Amniotic stem cell (primary cell): ENCODE measurements at places on chromosomes 3 and 15.

- DNase-seq, result no peak
Observed at GRCh38 chr3:126542340-126543241, 16.1 kb downstream of the C3orf22 start.

GRCh38 chr3:50625231-50626182, 8.6 kb downstream of the MAPKAPK3 start:
- no peak for DNase-seq

DNA sequence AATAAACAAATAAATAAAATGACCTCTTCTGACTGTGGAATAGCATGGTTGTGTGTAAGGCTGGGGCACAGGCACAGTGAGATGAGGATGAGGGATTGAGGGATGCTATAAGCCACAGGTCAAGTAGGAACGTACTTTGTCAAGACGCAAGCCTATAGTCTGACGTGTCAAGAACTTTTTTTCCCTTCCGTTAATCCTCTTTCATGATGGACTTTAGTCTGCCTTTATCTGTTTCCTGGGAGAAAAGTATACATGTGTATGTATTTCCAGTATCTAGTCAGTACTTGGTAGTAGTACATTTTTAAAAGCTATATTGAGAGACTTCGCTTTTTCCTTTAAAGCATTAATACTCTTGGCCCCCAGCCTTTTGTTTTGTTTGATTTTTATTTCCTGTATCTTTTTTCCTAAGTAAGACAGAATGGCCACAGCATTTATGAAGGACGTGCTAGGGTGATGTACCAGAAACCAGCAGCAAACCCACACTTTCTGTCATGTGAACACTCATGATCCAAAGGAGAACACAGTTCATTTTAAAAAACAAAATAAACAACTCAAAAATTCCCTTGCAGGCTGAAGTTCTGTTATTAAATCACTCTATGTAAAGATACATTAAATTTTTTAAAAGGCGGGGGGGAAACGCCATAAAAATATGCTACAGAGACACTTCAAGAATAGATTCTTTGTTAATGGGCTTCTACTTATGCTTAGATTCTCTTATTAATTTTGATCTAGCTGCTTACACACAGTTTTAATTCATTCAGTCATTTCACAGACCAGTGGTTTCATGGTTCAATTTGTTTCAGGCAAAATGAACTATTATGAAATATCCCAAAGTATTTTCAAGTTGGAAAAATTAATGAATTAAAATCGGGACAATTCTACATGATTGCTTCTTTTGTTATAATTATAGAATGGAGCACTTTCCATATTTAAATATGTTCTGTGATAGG, 114.7 kb downstream of the SNRK start:
- DNase-seq, result no peak

GRCh38 chr3:112973325-112974177, 1.4 kb downstream of the CD200R1 start:
- no peak for DNase-seq

- no peak for DNase-seq
Observed at GRCh38 chr15:35465783-35466182, 80.2 kb downstream of the DPH6 start.

DNA sequence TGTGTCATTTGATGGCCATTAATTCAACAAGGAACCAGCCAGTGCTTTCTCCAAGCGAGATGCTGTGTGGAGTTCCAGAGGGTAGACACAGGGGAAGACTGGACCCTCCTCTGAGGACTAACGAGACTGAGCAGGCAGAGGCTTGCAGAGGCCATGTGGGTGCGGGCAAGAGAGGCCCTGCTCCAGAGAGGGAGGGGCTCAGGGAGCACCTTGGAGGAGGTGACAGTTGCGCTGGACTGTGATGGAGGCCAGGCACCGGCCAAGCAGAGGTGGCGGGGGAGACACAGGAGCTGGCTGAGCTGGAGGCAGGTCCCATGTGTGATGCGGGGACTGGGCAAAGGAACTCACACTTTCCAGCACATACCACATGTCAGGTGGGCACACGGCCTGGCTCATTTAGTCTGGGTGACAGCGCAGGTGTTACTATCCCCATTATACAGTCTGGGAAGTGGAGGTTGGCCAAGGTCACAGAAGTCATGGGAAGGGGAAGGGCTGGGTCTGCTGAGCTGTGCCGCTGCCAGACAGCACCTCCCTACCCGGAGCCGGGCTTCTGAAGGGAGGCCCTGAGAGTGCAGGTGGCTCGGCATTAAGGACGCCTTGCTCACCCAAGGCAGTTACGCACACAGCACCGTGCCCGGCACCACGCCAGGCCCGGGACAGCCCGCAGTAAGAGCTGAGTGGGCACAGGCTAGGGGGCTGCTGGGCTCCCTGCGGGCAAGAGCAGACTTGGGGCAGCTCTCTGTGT, 3.7 kb downstream of the MELTF start:
- DNase-seq, result no peak

- no peak for DNase-seq
Observed at GRCh38 chr3:126711121-126711760, 7.2 kb downstream of the CHCHD6 start.

- DNase-seq, result peak; percentile 26
Observed at GRCh38 chr3:169661361-169662131, 2.0 kb downstream of the MECOM start.

DNA sequence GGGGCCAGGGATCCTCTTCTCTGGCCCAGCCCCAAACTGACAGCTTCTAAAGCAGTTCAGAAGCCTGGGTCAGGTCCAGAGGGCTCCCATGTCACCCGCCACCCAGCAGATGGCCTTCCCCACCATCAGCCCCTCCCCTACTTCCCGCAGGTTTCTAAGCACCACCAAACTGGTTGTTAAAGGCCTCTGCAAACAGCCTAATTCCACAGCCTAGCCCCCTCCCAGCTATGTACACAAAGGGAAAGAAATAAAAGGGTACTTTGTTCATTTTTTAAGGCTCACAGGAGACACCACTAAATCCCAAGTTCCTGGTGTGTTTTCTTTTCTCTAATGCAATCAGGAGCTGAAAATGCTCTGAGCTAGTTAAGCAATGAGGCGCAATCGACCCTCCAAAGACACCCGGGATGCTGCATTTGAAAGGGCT, 30.6 kb downstream of the PLCH1 start:
- no peak for DNase-seq

GRCh38 chr3:172357850-172358754, 90.2 kb downstream of the GHSR start:
- no peak for DNase-seq

DNA sequence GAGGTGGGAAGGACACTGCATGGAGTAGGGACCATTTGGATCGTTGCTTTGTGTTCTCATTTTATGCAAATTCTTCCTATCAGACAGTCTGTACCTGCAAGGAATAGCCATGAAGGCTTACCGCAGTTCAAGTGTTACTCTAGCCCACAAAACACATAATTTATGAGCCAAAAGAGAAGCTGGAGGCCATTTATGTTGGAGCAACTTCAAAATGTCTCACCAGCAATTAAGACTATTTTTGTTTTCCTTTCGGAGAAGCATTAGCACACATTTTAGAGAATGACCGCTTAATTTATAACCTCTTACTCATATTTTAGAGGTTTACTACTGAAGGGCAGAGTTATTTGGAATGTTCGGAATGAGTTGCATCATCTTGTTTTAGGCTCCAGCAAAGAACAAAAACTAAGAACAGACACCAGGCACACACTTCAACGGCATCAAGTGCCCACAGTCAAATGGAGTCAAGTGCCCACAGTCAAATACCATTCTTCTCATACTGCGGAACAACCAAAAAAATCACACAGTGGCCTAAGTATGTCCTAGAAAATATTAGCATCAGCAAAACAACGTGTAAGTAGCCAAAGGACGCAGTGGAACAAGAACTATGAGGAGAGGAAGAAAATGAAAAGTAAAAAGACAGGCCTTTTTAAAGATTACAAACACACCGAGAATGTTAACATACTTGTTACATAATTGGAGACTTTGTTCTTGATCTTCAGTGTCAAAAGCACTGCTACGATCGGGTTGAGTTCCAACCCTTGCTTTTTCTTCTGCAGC, 17.5 kb upstream of the GOLGA8J start:
- DNase-seq, result no peak

- no peak for DNase-seq
Observed at GRCh38 chr15:39721893-39722292, 60.7 kb downstream of the FSIP1 start.

GRCh38 chr3:40690749-40691451, 166.1 kb downstream of the ZNF621 start:
- no peak for DNase-seq

DNA sequence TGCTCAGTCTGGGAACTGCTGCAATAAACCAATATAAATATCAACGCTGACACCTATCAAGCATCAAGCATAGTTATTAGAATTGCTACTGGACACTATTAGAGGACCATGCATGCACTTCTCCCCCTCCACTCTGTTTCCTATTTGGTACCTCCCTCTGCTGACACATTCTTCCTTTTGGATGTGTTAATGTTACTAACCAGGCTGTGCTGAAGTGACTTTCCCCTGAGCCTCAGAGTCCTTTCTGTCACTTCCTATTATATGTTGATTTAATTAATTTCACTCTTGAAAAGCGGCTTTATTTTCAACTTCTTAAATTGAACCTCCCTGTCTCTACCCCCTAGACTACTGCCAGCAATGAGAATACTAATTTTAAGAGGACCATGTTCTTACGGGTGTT, 379.1 kb downstream of the MCTP2 start:
- DNase-seq, result no peak

DNA sequence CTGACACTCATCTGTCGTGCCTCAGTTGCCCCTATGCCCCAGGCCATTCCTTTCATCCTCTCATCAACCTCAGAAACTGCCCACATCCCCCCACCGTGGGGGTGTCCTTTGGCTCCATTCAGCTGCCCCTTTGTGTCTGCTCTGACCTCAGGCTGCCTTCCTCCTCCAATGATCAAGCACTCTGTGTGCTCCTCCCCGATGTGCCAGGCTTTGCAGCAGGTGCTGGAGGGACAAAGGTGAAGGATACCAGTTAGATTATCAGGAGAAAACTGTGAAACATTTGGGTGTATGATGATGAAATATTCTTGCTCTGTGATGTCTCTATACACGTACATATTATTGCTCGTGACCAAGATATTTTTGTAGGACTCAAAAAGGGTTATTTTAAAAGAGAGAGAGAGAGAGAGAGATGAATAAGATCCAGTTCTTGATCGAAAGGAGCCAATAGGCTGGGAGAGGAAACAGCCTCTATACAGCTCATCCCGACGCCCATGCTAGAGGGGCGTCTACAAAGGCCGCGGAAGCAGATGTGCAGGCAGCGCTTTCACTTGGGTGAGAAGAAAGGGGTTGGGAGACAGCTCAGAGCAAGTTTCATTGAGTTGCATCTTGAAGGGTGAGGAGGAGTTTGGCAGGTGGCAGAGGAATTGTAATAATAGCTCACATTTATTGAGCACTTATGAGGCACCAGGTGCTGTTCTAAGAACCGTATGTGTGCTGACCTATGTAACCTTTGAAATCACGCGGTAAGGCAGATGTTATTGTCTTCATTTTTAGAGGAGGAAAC, 28.3 kb upstream of the ADCY5 start:
- no peak for DNase-seq
